Lung (tissue), 17 donors: ENCODE measurements at places on chromosomes 4 and X. TPM values are rescaled to one million over a fixed set of nuclear protein-coding genes. Genes with fewer than 3 reads are reported as not detected.

GRCh38 chr4:77579406-77580076 lies 26.1 kb upstream of the CXCL13 start:
- H3K27me3 ChIP-seq, result no peaks in the 10 kb centered on the region
- H3K4me3 ChIP-seq, result no peak overlapping the region
- no peak overlapping the region for H3K27ac ChIP-seq
- H3K4me1 ChIP-seq, result no peaks in the 10 kb centered on the region
- no peaks in the 10 kb centered on the region for H3K36me3 ChIP-seq
- DNase-seq, result no peak

The XAGE1A gene
- total RNA-seq, result 0.58 TPM

DNA sequence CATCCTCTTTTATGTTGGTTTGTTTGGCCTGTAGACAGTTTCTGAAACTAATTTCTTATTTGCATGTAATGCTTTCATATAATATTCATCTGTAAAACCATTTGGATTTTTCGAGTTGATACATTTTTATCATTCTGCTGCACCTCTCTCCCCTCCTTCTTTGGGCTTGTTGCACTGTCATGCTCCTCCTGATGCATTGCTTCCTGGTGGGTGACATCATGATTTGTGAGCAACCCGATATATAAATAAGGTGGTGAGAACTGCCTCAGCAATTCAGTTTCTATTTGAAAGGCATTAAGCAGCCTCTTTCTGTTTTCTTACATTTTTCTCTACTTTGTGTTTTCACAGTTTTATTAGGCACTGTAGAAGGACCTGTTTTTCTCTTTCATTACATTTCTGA lies 515.7 kb downstream of the RPA4 start:
- DNase-seq, result no peak
- no peaks in the 10 kb centered on the region for H3K4me1 ChIP-seq
- no peaks in the 10 kb centered on the region for H3K36me3 ChIP-seq
- no peak overlapping the region for H3K4me3 ChIP-seq
- no peak overlapping the region for H3K27ac ChIP-seq
- peaks cover 7% of the 10 kb centered on the region for H3K27me3 ChIP-seq

The F11 gene
- 2.8 TPM for total RNA-seq

DNA sequence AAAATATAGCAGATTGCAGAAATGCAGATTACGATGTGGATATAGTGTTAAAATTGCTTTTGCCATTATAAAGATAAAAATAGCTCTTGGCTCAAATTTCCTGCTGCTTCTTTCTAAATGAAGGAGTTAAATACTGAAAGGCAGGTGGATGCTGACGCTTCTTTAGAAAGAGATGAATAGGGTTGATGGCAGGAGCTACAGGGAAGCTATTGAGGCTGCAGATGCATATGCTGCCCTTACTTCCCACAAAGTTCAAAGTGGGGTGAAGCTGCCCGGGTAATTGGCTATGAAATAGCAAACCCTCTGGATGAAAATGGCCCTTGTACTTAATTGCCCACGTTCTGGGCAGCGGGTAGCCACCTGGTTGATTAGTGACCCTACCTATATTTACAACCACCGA lies 379.5 kb downstream of the ZIC3 start:
- no peaks in the 10 kb centered on the region for H3K36me3 ChIP-seq
- no peak overlapping the region for H3K27ac ChIP-seq
- no peak overlapping the region for H3K4me3 ChIP-seq
- H3K27me3 ChIP-seq, result no peaks in the 10 kb centered on the region
- DNase-seq, result no peak

DNA sequence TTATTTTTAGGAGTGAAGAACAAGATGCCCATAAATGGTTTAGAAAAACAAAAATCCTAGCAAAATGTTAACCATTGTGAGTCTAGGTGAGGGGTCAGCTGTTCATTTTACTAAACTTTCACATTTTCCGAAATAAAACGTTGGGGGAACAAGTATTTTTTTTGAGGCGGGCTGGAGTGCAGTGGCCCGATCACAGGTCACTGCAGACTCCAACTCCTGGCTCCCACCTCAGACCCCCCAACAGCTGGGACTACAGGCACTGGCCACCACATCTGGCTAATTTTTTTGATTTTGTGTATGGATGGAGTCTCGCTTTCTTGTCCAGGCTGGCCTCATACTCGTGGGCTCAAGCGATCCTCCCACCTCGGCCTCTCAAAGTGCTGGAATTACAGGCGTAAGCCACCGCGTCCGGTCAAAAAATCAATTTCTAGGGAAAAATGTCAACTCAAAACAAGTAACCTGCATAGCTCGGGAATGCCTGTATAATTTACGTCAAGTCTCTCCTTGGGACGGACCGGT lies 742 bp upstream of the TAF1 start:
- no peaks in the 10 kb centered on the region for H3K27me3 ChIP-seq
- no peak for DNase-seq
- H3K27ac ChIP-seq, result peak overlapping the region; percentile 88
- H3K4me1 ChIP-seq, result peaks cover 6% of the 10 kb centered on the region
- H3K36me3 ChIP-seq, result no peaks in the 10 kb centered on the region

- H3K27ac ChIP-seq, result no peak overlapping the region
- no peak overlapping the region for H3K4me3 ChIP-seq
- H3K4me1 ChIP-seq, result peaks cover 8% of the 10 kb centered on the region
- DNase-seq, result no peak
Observed at GRCh38 chr4:112633477-112634235, 3.1 kb downstream of the ZGRF1 start.

DNA sequence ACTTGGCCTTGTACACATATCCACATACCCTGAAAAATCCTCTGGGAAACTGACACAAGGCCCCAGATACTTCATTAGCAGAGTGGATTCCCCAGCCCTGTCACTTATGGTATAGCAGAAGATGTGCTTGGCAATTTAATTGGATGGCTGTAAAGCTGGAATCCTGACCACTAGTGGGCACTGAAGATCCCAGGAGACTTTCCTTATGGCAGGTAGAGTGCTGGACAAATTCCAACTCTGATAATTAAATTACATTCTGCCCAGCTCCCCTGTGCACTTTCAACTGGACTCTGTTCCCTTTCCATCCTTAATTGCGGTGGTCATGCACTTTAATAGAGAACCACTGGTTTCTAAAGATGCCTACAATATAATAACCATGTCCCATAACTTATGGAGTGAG lies 119.8 kb downstream of the DCK start:
- no peaks in the 10 kb centered on the region for H3K27me3 ChIP-seq
- H3K27ac ChIP-seq, result no peak overlapping the region
- H3K4me3 ChIP-seq, result no peak overlapping the region
